ENCODE measurements at places on chromosomes 5 and 9. TPM values are rescaled to one million over a fixed set of nuclear protein-coding genes. Genes with fewer than 3 reads are reported as not detected.

The SPATA31E1 gene
- not detected for total RNA-seq

The SH3RF2 gene
- total RNA-seq = 1.5 TPM

The MEIKIN gene
- total RNA-seq = not detected

The SH3TC2 gene
- 1.5 TPM for total RNA-seq

The IFNK gene
- total RNA-seq = not detected

The GRIN3A gene
- not detected for total RNA-seq

The ACTBL2 gene
- not detected for total RNA-seq

The PLCXD3 gene
- 0.12 TPM for total RNA-seq

The MARCOL gene
- not detected for total RNA-seq

The INSL6 gene
- total RNA-seq = not detected

The GAPT gene
- not detected for total RNA-seq

The SLCO4C1 gene
- total RNA-seq = 0.49 TPM

The CARD19 gene
- total RNA-seq = 41.2 TPM

The ZNF879 gene
- total RNA-seq = 4.2 TPM

The NPR3 gene
- 21.4 TPM for total RNA-seq

The GABRP gene
- not detected for total RNA-seq

The ROPN1L gene
- 0.32 TPM for total RNA-seq

The STC2 gene
- 553 TPM for total RNA-seq

The SIT1 gene
- not detected for total RNA-seq

The PCDHGA7 gene
- 7.2 TPM for total RNA-seq

The C5orf63 gene
- 2.3 TPM for total RNA-seq

The OR1L8 gene
- 0.36 TPM for total RNA-seq

The LAMC3 gene
- 1.8 TPM for total RNA-seq

The KLHL3 gene
- total RNA-seq = 0.73 TPM

All from hair follicle dermal papilla cell (primary cell).